PC-3 (cell line): ENCODE measurements at places on chromosomes 4 and X. TPM values are rescaled to one million over a fixed set of nuclear protein-coding genes. Genes with fewer than 3 reads are reported as not detected.

HOPX gene
- total RNA-seq, result 0.87 TPM in 1 of 2 replicates, not detected in the other

RELL1 gene
- total RNA-seq, result 14.6 and 19.5 TPM in 2 replicates

FGD1 gene
- 9.9 and 18.5 TPM in 2 replicates for total RNA-seq

PABPC5 gene
- total RNA-seq, result 0.35 and 0.40 TPM in 2 replicates

NDST4 gene
- not detected in 2 replicates for total RNA-seq

TACC3 gene
- total RNA-seq, result 32.0 and 74.5 TPM in 2 replicates

CAMK2D gene
- 14.3 and 15.4 TPM in 2 replicates for total RNA-seq

SLC25A31 gene
- total RNA-seq, result not detected in 2 replicates

LRP2BP gene
- 0.40 and 0.44 TPM in 2 replicates for total RNA-seq
